ENCODE measurements at places on chromosomes 7 and 10. TPM values are rescaled to one million over a fixed set of nuclear protein-coding genes. Genes with fewer than 3 reads are reported as not detected.
A peak's percentile ranks its signal among the peaks of the same experiment; 100 is the strongest.

GRCh38 chr10:116802876-116803275, 46.4 kb upstream of the ENO4 start:
- H3K4me3 ChIP-seq = no peak overlapping the region
- no peak overlapping the region for H3K27ac ChIP-seq
- H3K36me3 ChIP-seq = no peaks in the 10 kb centered on the region

- H3K4me3 ChIP-seq = no peak overlapping the region
- DNase-seq = no peak
- no peaks in the 10 kb centered on the region for H3K4me1 ChIP-seq
- no peaks in the 10 kb centered on the region for H3K36me3 ChIP-seq
- peaks cover 13% of the 10 kb centered on the region for H3K27me3 ChIP-seq
Observed at GRCh38 chr10:102233997-102234396, 7.3 kb downstream of the PITX3 start.

- no peak overlapping the region for H3K4me3 ChIP-seq
- H3K27me3 ChIP-seq = no peaks in the 10 kb centered on the region
- no peaks in the 10 kb centered on the region for H3K36me3 ChIP-seq
- H3K4me1 ChIP-seq = no peaks in the 10 kb centered on the region
Observed at GRCh38 chr7:70208236-70209063, 610.2 kb downstream of the AUTS2 start.

DNA sequence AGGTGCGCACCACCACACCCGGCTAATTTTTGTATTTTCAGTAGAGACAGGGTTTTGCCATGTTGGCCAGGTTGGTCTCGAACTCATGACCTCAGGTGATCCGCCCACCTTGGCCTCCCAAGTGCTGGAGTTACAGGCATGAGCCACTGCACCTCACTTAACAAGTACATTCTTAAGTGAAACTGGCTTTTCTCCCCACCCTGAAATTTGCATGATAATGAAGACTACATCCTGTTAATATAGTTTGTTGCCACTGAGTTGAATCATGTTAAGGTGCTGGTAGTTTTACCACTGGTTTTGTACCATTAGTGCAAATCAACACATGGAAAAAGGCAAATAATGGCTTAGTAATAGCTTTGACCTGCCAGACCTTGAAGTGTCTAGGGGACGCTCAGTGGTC, 62.2 kb downstream of the MPLKIP start:
- H3K27me3 ChIP-seq = no peaks in the 10 kb centered on the region
- H3K27ac ChIP-seq = no peak overlapping the region
- no peaks in the 10 kb centered on the region for H3K4me1 ChIP-seq

- H3K27me3 ChIP-seq = no peaks in the 10 kb centered on the region
- no peak overlapping the region for H3K27ac ChIP-seq
- no peak overlapping the region for H3K4me3 ChIP-seq
- no peak for DNase-seq
Observed at GRCh38 chr7:158324397-158325360, 262.9 kb downstream of the PTPRN2 start.

GRCh38 chr10:125093199-125093973, 67.0 kb downstream of the CTBP2 start:
- DNase-seq = peak; percentile 75
- H3K4me1 ChIP-seq = no peaks in the 10 kb centered on the region
- H3K36me3 ChIP-seq = no peaks in the 10 kb centered on the region
- no peaks in the 10 kb centered on the region for H3K27me3 ChIP-seq
- no peak overlapping the region for H3K4me3 ChIP-seq

DNA sequence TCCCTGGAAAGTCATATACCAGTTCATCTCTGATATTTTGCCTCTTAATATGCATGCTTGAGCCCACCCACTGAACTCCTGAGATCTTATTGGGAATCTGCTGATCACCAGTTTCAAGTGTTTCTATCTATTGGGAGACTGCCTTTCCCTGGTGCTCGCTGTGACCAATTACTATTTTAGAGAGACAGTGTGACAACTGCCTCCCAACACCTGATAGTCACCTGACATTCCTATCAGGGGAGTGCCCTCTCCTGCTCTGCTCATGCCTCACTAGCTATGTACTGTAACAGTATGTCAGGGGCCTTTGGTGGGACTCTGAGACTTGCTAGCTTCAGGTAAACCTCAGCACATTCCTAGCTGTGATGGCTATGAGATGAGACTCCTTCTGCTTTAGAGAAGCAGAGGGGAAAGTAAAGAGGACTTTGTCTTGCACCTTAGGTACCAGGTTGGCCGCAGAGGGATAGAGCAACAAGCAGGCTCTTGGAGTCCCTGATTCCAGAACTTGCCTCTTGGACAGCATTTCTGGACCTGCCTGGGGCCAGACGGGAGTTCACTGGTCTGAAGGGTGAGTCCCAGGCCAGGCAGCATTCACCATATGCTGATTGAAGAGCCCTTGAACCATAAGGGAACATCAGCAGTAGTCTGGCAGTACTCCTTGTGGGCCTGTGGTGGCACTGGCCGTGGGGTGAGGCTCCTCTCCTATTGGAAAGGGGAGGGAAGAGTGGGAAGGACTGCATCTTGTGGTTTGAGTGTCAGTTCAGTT, 34.4 kb upstream of the ARHGAP12 start:
- DNase-seq = no peak
- no peak overlapping the region for H3K27ac ChIP-seq
- no peaks in the 10 kb centered on the region for H3K4me1 ChIP-seq
- no peak overlapping the region for H3K4me3 ChIP-seq
- H3K27me3 ChIP-seq = no peaks in the 10 kb centered on the region
- H3K36me3 ChIP-seq = no peaks in the 10 kb centered on the region

- DNase-seq = no peak
- no peak overlapping the region for H3K27ac ChIP-seq
- no peak overlapping the region for H3K4me3 ChIP-seq
- H3K4me1 ChIP-seq = no peaks in the 10 kb centered on the region
Observed at GRCh38 chr10:127932521-127933270, 25.8 kb downstream of the PTPRE start.

DNA sequence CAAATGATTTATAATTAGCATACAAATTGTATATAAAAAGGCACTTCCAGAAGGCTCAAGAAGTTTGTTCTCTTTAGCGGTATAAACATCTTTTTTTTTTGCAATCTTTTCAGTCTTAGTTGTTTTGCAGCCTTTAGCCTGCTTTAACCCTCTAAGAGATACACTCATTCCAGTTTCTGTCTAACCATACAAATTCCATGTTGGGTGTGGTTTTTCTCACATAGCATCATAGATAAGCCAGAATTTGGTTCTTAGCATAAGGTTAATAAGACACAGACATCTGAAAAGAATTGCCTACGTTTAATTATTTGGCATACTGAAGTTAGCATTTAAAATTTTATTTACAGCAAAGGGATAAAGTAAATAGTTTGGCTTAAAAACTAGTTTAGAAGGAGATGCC, 92.5 kb upstream of the NPVF start:
- H3K4me3 ChIP-seq = no peak overlapping the region
- no peak for DNase-seq
- H3K27me3 ChIP-seq = no peaks in the 10 kb centered on the region
- no peaks in the 10 kb centered on the region for H3K4me1 ChIP-seq

GRCh38 chr7:44177570-44178131, 11.6 kb downstream of the GCK start:
- DNase-seq = no peak
- no peaks in the 10 kb centered on the region for H3K27me3 ChIP-seq
- H3K36me3 ChIP-seq = no peaks in the 10 kb centered on the region

- no peaks in the 10 kb centered on the region for H3K4me1 ChIP-seq
- no peak overlapping the region for H3K4me3 ChIP-seq
- H3K36me3 ChIP-seq = no peaks in the 10 kb centered on the region
- no peaks in the 10 kb centered on the region for H3K27me3 ChIP-seq
- DNase-seq = no peak
Observed at GRCh38 chr10:57818522-57818921, 449.2 kb downstream of the IPMK start.

DNA sequence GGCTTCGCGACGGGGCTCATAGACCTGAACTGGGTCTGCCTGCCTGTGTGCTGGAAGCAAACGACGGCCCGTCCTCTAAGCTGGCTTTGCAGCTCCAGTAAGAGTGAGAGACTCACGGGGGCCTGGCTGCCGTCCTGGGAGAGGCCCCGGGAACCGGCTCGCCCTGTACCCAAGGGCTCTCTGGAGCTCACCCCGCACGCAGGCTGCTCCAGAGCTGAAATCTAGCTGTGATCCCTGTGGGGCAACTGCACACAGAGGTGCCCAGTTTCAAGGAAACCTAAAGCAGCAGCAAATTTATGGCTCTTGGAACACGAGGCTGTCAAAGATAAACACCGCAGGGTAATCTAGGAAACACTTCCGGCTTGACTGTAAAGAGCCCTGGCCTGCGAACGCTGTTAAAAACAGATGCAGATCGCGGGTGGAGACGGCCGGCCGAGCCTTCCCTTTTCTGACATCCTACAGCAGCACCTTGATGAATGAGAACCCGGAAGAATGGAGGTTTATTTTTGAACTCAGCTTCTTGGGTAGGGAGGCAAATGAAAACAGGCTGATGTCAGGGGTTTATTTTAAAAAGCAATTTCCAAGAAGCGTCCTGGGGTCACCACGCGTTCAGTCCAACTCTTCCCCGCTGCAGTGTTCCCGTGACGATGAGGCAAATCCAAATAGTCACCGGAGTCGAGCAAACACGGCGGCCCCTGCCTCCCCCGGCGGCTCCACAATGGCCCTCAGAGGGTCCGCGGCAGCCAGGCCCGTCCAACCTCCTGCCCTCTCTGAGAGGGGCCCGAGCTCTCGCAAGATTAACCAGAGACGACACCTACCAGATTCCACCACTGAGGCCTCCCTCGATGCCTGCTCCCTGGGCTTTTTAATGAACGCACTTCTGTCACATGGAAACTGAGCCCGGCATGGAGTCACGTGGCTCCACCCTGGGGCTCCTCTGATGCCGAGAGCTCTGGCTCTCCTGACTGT, 29.6 kb downstream of the AMZ1 start:
- no peaks in the 10 kb centered on the region for H3K27me3 ChIP-seq
- peaks cover 5% of the 10 kb centered on the region for H3K4me1 ChIP-seq
- peak; percentile 44 for DNase-seq

- no peak overlapping the region for H3K27ac ChIP-seq
- no peaks in the 10 kb centered on the region for H3K27me3 ChIP-seq
- no peaks in the 10 kb centered on the region for H3K4me1 ChIP-seq
- no peak overlapping the region for H3K4me3 ChIP-seq
- DNase-seq = no peak
Observed at GRCh38 chr7:117937753-117938483, 64.7 kb upstream of the CTTNBP2 start.

- H3K27me3 ChIP-seq = no peaks in the 10 kb centered on the region
- no peaks in the 10 kb centered on the region for H3K36me3 ChIP-seq
- no peak overlapping the region for H3K27ac ChIP-seq
- DNase-seq = no peak
Observed at GRCh38 chr7:40316176-40316575, 181.4 kb downstream of the SUGCT start.

GRCh38 chr7:68133045-68133444, 1136.4 kb downstream of the TYW1 start:
- no peaks in the 10 kb centered on the region for H3K36me3 ChIP-seq
- no peak overlapping the region for H3K27ac ChIP-seq
- no peak for DNase-seq
- H3K27me3 ChIP-seq = no peaks in the 10 kb centered on the region
- no peaks in the 10 kb centered on the region for H3K4me1 ChIP-seq

DNA sequence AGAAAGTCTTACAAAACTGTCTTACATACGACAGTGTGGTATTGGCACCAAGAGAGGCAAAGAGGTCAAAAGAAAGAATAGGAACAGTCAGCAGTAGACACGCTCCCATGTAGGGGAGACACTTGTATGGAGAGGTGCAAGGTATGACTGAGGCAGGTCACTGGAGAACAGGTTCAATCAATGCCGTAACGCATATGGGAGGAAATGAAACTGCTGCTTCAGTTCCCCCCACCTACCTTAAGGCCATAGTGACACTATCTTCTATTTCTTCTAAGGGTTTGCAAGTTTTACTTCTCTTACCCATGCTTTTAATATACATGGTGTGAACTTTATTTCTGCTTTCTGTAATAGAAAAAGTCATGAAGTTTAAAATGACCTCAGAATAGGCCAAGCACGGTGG, 5.5 kb upstream of the PITRM1 start:
- no peaks in the 10 kb centered on the region for H3K36me3 ChIP-seq
- no peak for DNase-seq
- no peak overlapping the region for H3K27ac ChIP-seq
- H3K27me3 ChIP-seq = no peaks in the 10 kb centered on the region

DNA sequence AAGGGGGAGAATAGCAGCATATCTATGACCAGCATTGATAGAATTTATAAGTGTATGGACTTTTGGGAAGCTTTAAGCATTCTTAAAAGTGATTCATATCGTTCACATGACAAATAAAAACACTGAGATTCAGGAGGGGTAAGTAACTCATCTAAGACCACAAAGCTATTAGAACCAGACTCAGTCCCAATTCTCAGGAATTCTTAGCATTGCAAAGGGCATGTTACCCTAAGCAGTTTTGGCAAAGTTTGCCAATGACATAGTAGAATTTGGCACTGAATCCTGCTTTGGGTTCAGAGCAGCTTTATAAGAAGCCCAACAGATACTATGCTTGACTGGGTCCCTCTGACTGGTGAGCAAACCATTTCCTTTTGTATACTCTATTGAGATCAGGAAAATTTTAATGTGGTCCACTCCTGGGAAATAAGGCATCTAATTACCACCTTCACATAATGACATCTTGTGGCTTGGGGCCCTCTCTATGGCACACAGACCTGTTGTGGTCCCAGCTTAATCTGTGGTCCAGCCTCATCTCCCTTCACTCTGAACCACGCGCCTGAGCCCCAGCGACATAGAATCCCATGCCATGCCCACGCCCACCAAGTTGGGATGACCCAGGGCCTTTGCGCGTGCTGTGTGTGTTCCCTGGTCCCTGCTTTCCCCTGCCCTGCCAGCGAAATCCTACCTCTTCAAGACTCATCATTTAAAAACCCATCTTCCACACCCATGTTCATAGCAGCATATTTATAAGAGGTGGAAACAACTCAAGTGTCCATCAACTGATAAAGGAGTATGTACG, 37.5 kb upstream of the DOCK1 start:
- DNase-seq = no peak
- no peaks in the 10 kb centered on the region for H3K4me1 ChIP-seq
- no peaks in the 10 kb centered on the region for H3K36me3 ChIP-seq
- H3K27ac ChIP-seq = no peak overlapping the region

SP8 gene
- not detected for total RNA-seq

TRIM74 gene
- 1.7 TPM for total RNA-seq
